Colonic mucosa (tissue), 4 donors: ENCODE measurements at places on chromosomes 6 and 20. TPM values are rescaled to one million over a fixed set of nuclear protein-coding genes. Genes with fewer than 3 reads are reported as not detected.

DNA sequence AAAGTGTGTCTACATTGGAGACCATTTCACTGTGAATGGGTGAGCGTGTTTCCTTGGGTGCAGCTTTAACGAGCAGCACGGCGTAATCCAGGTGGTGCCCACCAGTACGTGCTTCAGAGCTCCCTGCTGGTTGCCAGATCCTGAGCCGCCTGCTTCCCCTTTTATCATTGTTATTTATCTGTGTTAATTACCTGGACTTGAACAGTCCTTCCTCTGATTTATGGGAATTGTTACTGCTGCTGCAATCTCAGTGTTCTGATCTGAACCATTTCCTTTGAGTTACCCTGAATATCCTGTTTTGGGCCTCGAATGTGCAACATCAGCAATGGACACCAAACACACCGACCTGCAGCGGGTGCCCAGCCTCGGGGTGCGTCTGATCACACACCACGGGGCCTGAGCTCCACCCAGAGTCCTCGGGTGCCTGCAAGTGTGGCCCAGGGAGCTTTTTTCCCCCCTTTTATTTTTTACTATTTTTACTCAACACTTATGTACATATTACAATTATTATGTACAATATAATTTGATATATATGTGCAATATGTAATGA lies 81.3 kb downstream of the RPP40 start:
- DNase-seq: no peak
- no peaks in the 10 kb centered on the region for H3K36me3 ChIP-seq
- no peak overlapping the region for H3K27ac ChIP-seq
- no peaks in the 10 kb centered on the region for H3K4me1 ChIP-seq
- H3K27me3 ChIP-seq: no peaks in the 10 kb centered on the region

GRCh38 chr20:64055396-64055892 lies 6.0 kb upstream of the SOX18 start:
- peaks cover 42% of the 10 kb centered on the region for H3K27me3 ChIP-seq
- DNase-seq: no peak
- no peaks in the 10 kb centered on the region for H3K4me1 ChIP-seq
- no peaks in the 10 kb centered on the region for H3K36me3 ChIP-seq
- no peak overlapping the region for H3K27ac ChIP-seq

- DNase-seq: no peak
- no peak overlapping the region for H3K27ac ChIP-seq
- no peaks in the 10 kb centered on the region for H3K27me3 ChIP-seq
Observed at GRCh38 chr20:6954219-6954618, 186.7 kb downstream of the BMP2 start.

DNA sequence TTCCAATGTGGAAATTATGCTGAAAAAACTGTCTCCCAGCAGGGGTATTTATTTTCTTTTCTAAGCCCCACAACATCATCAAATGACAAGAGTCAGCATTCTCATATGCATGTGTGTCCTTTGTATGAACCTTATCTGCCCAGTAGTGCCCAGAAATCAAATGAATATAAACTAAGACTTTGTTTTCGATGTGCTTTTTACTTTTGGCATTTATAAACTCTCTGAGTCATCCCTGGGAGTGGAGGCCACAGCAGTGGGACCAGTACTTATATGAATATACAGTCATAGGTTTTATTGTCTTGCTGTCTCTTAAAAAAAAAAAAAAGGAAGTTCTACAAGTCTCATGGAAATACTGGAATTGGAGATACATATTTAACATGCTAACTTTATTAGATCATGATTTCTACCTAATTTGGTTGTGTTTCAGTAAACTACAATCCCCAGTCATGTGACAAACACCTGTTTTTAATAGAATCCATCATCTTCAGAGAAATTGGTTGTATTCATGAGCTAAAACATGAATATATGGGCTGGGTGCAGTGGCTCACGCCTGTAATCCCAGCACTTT lies 99.2 kb upstream of the TMEM181 start:
- H3K4me3 ChIP-seq: no peak overlapping the region
- H3K4me1 ChIP-seq: no peaks in the 10 kb centered on the region
- no peaks in the 10 kb centered on the region for H3K27me3 ChIP-seq
- H3K27ac ChIP-seq: no peak overlapping the region
- no peaks in the 10 kb centered on the region for H3K36me3 ChIP-seq

The SCUBE3 gene
- total RNA-seq: 0.20 TPM

The OR2J3 gene
- not detected for total RNA-seq

The IL20RA gene
- total RNA-seq: 12.8 TPM

The ANGPT4 gene
- not detected for total RNA-seq
